Fibroblast of pulmonary artery (primary cell): ENCODE measurements at places on chromosomes 7 and 10.
A peak's percentile ranks its signal among the peaks of the same experiment; 100 is the strongest.

DNA sequence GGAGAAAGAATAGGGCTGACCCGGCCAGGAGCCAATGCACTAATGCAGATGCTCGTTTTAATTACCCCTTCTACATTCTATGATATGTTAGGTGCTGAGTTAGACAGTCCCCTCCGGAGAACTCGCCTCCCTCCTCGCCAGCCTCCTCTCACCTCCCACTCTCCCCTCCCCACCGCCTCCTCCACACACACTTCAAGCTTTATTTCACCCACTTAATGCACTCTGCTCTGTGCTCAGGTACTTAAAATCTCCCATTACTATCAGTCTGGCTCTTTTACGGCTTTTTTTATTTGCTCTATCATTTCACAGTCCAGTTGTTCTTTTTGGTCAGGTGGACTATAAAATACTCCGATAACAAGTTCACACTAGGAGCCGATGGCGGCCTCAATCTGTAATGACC lies 231.6 kb downstream of the TEX36 start:
- DNase-seq = no peak

GRCh38 chr10:118708571-118708970 lies 46.2 kb downstream of the CACUL1 start:
- no peak for DNase-seq

DNA sequence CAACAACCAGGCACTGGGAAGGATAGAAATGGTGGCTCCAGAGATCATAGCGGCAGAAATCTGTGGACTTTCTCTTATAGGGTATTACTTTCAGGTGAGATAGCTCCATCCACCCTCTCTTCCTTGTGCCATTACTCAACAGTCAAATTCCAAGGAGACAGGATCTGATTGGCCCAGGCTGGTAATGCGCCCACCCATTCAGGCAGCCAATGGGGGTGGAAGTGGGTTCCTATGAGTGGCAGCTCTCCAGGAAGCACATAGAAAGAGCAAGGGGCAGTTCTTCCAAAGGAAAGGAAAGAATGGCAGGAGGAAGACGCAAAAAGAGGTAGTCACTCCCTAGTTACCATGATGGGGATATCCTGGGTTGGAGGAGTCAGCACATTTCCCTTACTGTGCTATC lies 94.4 kb downstream of the STRA8 start:
- no peak for DNase-seq

DNA sequence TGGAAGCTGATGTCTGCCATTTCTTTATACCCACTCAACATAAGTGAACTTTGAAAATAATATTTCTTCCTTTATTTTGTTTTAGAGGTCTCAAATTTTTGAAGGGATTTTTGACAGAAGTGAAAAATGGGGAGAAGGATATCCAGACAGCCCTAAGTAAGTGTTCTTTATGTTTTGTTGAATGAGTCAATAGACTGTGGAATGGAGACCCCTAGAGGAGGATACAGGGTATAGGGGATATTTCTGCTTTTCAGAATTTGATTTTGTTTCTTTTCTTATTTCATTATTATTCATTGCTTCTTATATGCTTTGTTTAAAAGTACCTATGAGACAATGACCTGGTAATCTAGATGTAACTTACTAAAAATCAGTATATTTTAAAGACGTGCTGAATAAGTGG lies 34.4 kb downstream of the PLEKHA8 start:
- DNase-seq = peak; percentile 69

DNA sequence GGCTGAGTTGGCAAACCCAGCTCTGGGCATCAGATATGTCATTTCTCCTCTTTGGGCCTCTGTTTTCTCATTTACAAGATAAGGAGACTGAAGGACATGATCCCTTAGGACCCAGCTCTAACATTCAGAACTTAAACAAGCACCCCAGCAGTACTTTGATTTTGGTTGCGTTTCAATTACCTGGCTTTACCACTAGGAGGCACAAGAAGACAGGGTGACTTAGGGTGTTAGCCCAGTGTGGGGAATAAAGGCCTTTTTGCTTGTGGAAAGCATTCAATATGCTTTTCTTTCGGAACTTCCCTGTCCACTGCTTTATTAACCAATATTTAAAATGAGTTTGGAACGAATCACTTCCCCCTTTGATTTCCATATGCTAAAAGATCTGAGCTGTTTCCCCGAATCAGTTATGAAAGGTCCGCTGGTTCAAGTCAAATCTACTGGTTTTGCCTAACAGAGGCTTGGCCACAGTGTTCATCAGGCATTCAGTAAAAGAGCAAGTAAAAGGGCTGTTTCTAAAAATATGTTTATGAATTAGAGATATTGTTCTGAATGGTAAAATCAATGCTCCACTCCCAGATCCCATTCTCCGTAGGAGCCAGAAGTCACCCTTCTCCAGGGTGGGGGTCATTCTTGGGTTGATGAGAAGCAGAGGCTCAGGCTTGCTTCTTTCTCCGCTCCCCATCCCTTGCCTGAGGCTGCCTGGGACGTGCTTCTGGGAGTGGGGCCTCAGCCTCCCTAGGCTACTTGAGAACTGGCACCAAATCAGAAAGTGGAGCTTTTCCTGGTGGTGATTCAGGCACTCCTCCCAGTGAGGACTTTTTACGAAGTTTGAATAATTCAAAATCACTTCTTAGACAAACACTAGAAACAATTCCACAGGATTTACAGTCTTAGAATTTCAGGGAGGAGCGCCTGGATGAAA lies 105.5 kb downstream of the MYOF start:
- peak; percentile 94 for DNase-seq

GRCh38 chr10:70169011-70169410 lies 1.3 kb downstream of the SAR1A start:
- no peak for DNase-seq

GRCh38 chr10:25818751-25819150 lies 115.3 kb upstream of the MYO3A start:
- DNase-seq = no peak

GRCh38 chr10:29481906-29482440 lies 152.8 kb downstream of the SVIL start:
- DNase-seq = peak; percentile 24

DNA sequence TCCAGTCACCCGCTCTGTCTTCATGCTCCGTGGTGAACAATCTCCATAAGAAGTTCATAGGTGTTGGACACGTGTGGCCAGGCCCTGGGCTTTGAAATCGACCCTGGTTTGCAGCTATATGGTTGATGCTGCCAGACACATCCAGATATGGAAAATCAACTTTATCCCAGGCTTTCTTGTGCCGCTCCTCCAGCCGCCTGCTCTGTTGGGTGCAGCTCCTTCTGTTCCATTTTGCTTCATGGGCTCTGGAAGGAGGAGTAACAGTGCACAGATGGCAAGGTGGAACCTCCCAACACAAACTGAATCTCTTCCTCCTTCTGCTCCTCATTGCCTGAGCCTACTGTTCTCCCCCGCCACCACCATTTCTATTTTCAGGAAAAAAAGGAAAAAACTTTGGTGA lies 44.7 kb downstream of the THNSL1 start:
- DNase-seq = no peak

- DNase-seq = no peak
These were observed 40.4 kb downstream of the PROSER2 start for GRCh38 chr10:11863353-11864109.

- no peak for DNase-seq
These were observed 132.2 kb upstream of the PLXNA4 start for GRCh38 chr7:132708470-132708869.

DNA sequence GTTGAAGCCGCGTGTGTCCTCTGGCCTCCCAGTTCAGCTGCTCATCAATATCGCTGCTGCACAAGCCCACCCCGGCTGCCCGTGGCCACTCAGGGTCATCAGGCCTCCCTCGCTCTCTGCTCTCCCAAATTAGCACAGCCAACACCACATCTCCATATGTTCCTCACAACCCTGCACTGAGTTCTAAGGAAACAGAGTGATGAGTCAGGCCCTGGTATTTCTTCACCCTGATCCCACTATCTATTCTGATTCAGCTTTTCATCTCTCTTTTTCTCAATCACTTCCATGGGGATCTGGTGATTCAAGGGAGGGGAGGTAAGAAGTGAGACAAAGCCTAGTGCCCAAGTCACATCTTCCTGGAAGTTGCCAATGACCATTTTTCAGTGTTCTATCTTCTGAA lies 23.8 kb downstream of the CYTH3 start:
- peak; percentile 79 for DNase-seq

DNA sequence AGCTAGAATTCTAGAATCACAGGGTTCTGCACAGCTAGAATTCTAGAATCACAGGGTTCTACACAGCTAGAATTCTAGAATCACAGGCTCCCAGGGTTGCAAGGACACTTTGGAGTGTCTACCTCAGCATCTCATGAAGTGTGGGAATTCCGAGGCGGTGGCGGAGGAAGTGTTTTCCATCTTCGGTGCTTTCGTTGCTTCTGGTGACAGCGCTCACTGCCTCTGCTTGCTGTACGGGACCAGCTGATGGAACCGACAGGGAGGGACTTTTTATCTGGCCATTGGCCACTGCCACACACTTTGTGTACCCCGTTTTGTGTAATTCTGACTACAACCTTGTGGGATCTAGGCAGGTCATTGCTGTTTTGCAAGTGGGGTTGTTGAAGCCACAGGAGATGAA lies 29.5 kb downstream of the LHPP start:
- no peak for DNase-seq

DNA sequence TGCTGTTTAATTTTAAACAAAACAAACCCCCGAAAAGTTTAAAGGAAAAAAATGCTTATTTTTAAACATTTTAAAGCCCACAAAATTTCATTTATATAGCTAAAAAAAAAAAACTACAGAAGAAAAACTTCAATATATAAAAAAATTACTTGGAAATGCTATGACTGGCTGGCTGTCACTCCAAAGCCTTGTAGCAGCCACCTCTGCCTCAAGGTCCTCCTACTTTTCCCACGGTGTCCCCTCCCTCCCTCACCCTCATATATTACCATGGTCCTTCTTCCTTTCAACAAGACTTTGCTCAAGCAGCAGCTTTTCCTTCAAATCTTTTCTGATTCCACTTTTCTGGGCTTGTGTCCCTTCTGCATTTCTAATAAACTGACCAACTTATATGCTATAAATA lies 122.0 kb downstream of the TPK1 start:
- no peak for DNase-seq

GRCh38 chr7:54543051-54543488 lies 895 bp downstream of the VSTM2A start:
- peak; percentile 32 for DNase-seq

DNA sequence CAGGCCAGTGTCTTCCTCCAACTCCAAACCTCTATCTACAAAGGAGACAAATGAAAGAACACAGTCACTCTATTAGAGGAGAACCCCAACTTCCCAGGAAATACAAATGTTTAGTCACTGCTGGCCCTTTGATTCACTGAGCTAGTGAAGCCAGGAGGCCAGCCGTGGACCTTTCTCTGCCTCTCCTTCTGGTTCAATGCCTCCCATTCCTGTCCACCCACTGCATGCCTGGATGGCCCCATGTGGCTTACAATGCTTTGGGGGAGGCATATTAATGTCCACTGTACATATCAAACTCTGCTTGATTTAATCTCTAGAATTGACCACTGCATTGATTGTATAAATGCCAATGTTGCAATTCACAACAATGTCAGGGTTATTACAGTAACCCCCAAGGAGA lies 687.3 kb downstream of the KCNMA1 start:
- DNase-seq = no peak

DNA sequence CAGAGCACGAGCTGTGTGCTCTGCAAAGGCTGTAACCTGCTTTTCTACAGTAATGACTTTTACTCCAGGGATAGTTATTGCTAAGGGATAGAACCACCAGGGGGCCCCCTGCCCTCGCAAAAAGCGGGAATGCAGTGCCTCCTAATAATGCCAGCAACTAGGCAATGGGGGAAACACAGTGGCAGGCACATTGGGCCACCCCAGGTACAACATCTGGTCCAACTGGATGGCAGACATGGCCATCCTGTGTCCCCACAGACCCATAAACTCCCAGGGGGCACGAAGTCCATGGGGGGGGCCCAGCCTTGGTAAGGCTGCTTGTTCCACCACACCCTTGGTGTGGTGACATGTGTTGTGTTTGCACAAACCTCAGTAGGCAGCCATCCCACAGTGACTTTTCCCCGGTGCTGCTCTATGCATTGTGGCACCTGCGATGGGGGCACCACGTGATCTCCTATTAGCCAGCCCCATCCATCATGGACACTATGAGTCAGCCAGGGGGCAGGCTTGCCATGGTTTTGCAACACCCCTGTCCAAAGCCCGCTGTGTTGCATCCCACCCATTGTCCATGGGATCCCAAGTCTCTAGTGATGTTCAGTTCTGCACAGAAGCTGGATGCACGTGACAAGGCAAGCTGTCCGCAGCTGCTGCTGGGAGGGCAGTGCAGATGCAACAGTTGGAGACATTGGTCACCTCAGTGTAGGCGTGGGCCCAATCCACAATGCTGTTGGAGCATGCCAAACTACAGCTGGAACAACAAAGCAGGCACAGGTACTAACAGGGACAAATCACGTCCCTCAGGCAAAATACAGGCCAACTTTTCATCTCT lies 84.0 kb downstream of the ANLN start:
- peak; percentile 31 for DNase-seq

DNA sequence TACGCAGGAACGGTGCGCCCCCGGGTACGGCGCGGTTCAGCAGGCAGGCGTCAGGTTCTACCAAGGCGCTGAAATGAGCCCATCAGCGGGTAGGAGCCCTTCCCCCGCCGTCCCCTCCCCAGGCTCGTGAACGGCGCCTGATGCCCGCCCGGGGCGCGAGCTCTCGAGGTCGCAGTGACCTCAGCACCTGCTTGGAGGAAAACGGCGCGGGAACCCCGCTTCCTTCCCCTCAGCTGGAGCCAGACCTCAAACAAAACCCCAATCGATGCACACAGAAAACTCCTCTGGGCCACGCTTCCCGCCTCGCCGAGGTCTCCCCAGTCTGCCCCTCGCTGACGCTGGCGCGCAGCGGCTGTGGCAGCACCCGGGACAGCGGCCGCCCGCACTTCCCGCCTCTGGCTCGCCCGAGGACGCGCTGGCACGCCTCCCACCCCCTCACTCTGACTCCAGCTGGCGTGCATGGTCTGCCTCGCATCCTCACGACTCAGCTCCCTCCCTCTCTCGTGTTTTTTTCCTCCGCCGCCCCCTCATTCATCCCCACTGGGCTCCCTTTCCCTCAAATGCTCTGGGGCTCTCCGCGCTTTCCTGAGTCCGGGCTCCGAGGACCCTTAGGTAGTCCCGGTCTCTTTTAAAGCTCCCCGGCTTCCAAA lies 514 bp upstream of the GAD2 start:
- DNase-seq = peak; percentile 0

GRCh38 chr10:96587264-96588059 lies 650 bp upstream of the TM9SF3 start:
- peak; percentile 80 for DNase-seq
